ENCODE measurements at places on chromosomes 2 and 18.

DNA sequence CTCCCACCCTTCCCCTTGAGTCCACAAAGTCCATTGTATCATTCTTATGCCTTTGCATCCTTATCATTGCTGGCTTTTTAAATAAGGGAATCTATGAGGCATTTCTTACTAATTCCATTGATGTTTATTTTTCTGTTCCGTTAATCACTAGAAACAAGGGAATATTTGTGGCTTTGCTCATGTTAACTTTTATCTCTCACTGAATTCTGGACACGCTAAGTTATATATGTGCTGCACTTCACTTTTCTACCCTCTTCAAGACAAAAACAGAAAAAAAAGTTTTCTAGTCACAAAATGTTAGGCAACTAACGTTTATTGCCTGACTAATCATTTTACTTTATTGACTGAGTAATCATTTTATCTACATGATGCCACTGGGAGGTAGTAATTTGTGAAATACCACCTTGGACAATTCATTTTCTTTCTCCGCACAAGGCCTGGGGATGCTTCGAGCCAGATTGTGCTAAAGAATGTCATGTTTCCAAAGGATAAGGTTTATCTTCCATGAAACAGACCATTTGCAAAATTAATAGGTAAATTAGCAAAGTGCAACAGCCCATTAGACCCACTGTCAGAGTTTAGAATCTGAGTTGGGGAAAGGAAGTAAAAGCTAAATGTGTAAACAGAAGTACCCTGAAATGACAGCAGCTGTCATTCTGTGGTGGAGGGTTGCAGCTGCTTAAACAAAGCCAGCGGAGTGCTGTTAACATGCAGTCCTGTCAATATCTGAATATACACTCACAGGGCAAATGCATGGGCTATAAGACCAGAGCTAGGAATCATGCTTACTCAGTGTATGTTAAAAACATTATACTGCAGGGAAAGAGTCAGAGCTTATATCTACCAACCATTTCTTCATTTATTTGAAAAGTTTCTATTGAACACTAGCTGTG, 658.7 kb downstream of the CNTNAP5 start:
- no peak for DNase-seq

DNA sequence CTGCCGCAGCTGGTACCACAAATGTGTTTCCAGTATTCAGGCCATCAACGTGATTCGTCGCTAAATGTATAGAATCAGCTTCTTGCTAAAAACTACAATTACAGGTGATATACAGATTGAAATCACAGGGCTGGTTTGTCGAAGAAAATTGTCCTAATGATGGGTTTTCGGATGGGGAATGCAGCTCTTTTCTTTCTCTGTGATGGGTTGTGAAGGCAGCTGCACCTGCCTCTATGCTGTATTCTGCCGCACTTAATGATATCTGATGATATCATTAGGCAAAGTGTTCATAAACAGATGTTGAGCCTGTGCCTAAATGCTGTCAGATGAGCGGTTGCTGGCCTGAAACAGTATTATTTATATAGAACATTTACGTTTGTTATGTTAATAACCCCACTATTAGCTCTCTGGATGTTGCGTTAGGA, 218.1 kb downstream of the ARHGAP15 start:
- DNase-seq: no peak

DNA sequence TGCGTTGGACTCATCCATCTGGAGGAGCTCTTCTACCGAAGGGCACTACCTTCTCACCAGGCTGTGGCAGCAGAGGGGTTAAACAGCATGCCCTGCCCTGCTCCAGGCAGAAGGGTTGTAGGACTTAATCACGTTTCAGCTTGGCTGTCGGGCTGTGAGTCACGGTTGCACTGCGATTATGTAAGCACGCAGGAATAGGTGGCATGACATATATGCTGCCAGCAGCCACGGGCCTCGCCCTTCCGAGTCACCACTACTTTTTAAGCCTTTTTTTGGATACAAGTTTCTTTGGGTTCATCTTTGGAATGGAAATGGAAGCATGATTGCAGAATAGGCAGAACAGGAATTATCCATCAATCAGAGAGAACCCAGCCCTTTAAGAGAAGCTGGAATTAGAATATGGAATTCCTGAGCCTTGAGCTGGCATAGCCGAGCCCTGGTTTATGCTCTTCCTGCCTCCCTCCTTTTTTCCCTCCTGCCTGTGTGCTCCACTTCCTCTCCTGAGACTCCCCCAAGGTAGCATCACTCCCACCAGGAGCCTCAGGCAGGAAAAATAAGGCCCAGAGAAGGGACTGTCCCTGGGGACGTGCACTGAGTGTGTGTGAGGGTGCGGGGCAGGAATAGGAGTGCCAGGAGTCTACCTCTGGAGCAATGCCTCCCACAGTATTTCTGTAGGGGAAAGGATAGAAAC, 86.8 kb downstream of the SEMA4F start:
- DNase-seq: no peak

GRCh38 chr2:187834787-187835186, 280.6 kb upstream of the TFPI start:
- DNase-seq: no peak

- DNase-seq: no peak
Measured at GRCh38 chr18:75638776-75639471, 211.4 kb upstream of the SMIM21 start.

GRCh38 chr2:38141501-38141900, 65.5 kb upstream of the CYP1B1 start:
- DNase-seq: no peak

- DNase-seq: no peak
Measured at GRCh38 chr18:24228667-24229041, 89.8 kb downstream of the CABYR start.

DNA sequence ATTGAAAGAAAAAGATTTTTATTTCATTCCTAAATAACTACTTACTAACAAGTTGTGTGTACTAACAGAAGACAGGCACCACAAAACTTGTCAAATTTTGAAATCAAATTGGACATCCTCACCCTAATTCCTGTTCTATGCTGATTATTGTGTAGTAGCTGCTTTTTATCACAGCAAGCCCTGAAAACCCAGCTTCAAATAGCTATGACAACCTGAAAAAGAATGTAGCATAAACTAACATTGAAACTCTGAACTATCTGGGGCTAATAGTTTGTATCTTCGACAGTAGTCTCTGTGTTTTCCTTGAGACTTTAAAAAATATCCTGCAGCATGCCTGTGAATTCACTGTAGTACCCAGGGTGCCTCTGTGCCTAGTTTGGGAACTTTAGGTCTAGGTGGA, 122.6 kb downstream of the WDPCP start:
- no peak for DNase-seq

GRCh38 chr2:72138011-72138881, 9.4 kb downstream of the CYP26B1 start:
- DNase-seq: no peak

Measured in activated CD8-positive, alpha-beta memory T cell treated with anti-CD3 and anti-CD28 coated beads for 1 hour (primary cell).